ENCODE measurements at places on chromosomes 2 and 18. TPM values are rescaled to one million over a fixed set of nuclear protein-coding genes. Genes with fewer than 3 reads are reported as not detected.

- DNase-seq = no peak
These were observed 105.6 kb downstream of the MYO1B start for GRCh38 chr2:191350826-191351225.

- no peak for DNase-seq
These were observed 229.6 kb downstream of the FAM210A start for GRCh38 chr18:13496691-13497281.

GRCh38 chr18:13836559-13836958, 12.6 kb downstream of the MC5R start:
- no peak for DNase-seq

SCN1A gene
- 0.22 TPM for polyA plus RNA-seq

CACNB4 gene
- 0.29 TPM for polyA plus RNA-seq

CAPN14 gene
- 0.09 TPM for polyA plus RNA-seq

- DNase-seq = no peak
These were observed 125.8 kb downstream of the MGAT5 start for GRCh38 chr2:134379722-134380121.

CYS1 gene
- polyA plus RNA-seq = 0.38 TPM

- DNase-seq = no peak
These were observed 170.1 kb downstream of the INHBB start for GRCh38 chr2:120515759-120516678.

IL36G gene
- polyA plus RNA-seq = not detected

DNA sequence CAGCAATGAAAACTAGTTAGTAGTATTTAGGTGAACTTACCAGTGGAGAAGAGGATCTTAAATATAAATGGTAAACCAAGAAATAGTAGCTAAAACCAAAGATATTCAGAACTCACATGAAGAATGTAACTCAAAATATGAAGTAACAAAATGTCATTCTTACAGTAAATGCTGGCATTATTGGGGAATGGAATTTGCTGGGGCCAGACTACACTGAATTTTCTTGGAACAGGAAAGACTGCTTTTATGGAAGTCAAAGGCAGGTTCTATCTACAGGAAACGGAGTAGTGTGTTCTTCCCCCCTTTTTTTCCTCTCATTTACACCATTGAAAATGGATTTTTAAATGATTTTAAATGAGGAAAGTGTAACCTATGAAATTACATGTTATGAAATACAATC, 188.7 kb downstream of the IKZF2 start:
- no peak for DNase-seq

DNA sequence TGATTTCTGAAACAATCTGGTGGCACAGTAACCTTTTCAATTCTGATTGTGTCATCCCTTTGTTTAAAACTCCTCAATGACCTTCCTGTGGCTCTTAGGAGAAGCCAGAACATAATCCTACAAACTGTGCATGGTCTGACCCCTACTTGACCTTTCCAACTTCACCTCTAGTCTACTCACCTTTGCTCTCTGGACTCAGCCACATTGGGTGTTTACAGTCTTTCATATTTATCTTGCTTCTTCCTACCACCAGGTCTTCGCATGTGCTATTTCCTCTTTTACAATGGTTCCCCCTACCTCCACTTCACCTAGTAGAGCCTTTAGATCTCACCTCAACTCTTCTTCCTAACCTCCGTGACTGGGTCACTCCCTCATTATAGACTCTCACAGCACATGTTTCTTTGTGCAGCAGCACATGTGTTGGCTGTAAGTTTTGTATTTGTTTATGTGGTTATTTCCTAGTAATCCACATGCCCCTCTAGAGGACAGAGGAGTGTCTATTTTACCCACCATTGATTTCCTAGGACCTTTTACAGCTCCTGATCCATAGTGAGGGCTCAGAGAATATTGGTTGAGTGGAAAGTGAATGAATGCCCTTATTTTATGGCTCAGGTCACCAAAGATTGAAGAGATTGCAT, 320.8 kb upstream of the MEIS1 start:
- DNase-seq = no peak

DNA sequence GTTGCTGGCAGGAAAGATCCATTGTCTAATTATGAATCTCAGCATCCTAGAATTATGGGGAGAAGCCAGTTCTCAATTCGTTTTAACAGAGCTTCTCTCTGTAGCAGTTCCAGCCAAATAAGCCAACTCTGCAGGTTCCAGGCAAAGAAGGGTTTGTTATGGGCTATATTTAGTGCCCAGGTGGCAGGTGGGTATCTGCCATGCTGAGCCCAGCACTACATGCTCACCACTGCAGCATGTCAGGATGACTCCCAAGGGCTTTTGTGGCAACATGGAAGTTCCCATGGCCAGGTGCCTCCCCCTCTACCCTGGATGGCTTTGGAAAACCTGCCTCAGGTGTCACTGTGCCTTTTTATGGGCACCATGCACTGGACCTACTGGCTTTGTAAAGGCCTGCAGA, 137.7 kb upstream of the MSH6 start:
- DNase-seq = no peak

NCKAP5 gene
- 5.5 TPM for polyA plus RNA-seq

DNA sequence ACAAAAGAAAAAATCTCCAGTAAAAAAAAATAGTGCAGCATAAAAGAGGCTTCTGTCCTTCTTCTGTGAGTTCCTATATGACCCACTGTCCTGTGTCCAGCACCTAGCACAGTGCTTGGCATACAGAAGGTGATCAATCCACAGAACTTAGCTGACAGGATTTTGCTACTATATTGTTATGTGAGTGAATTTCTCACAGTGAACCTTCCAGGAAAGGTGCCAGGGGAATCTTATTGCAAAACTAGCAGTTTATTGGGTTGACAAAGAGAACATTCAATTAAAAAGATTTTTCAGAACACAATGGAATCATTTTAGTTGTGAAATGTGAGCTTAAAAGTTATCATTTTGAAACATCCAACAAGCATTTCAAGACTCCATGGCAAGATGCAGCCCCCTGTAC, 12.4 kb upstream of the TRIB2 start:
- DNase-seq = no peak

DNA sequence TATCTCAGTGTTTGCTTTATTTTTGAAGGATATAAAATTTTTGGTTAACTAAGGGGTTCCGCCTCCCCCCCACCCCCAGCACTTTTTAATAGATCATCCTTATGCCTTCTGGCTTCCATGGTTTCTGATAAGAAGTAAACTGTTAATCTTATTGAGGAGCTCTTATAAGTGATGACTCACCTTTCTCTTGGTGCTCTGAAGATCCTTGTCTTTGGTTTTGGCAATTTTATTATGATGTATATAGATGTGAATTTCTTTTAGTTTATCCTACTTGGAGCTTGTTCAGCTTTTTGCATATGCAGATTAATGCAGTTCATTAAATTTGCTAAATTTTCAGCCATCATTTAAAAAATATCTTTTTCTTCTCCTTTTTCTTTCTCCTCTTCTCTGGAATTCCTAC, 91.7 kb upstream of the CTAGE1 start:
- no peak for DNase-seq

- DNase-seq = no peak
These were observed 461.3 kb upstream of the SOX11 start for GRCh38 chr2:5230855-5231254.

BARD1 gene
- 1.4 TPM for polyA plus RNA-seq

VWA3B gene
- polyA plus RNA-seq = 0.07 TPM

- peak; percentile 26 for DNase-seq
These were observed 153.5 kb upstream of the PGAP1 start for GRCh38 chr2:197079832-197080555.

C2orf15 gene
- not detected for polyA plus RNA-seq

- DNase-seq = peak; percentile 58
These were observed 33.6 kb upstream of the SERPINE2 start for GRCh38 chr2:224072541-224073188.

DNA sequence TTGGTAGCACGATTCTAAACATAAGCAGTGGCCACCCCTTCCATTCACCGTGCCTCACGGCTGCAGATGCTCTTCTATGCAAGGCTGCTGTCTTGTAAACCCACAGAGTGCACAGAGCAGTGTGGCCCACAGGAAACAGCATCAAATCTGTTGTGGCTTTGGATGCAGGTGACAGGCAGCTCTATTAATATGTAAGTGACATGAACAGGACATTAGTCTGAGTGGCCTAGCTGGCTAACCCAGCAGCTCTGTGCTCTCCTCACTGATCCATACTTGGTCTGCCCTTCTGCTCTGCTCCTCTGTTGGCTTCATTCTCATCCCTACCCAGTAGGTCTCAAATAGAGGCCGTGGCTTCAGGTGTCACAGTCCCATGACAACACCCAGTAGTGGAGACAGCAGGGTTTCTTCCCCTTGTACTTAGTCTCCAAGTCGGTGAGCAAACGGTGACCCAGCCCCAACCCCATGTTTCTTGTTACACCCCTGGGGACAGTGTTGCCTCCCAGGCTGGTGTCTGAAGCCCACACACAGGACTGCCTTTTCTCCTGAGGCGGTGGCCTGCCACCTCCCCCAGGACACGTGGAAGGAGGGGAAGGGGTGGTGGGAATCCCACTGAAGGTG, 5.8 kb downstream of the SH3RF3 start:
- no peak for DNase-seq

TLX2 gene
- not detected for polyA plus RNA-seq

DNA sequence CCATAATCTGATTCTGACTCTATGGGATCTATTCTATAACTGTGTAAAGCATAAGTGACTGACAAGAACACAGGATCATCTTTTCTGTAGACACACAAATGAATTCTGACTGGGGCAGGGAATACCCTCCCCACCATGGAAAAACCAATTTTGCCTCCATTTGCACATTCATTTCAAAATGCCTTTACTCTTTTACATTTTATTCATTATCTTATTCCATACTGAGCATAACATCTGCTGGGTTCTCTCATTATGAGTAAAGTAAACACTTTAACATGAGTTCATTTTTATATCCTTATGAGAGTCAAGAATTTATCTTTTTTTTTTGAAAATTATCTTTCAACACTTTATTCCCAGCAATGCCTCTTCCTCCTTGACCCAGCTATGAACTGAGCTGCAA, 163.5 kb downstream of the RNF152 start:
- no peak for DNase-seq

DNA sequence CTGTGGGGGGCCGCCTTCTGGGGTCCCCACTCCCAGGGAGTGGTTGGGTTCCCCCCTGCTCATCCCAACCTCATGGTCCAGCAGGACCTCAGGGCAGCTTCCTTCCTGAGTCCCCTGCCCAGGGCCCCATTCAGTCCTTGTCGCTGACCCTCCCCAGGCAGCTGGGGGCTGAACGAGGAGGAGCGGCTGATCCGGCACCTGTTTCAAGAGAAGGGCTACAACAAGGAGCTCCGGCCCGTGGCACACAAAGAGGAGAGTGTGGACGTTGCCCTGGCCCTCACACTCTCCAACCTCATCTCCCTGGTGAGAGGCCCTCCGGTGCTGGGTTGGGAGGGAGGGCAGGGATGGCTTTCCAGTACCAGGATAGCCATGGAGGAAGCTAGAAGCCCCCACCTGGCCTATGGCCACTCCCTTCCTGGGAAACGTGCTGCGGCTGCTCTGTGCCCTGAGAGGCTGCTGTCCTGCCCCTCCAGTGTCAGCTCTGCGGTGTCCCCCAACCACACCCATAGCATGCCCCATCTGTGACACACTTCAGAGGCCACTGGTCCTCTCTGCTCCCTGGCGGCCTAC, 497 bp downstream of the CHRND start:
- no peak for DNase-seq

EVX2 gene
- polyA plus RNA-seq = not detected

- DNase-seq = no peak
These were observed 35.8 kb downstream of the MTERF4 start for GRCh38 chr2:241066171-241066892.

DNA sequence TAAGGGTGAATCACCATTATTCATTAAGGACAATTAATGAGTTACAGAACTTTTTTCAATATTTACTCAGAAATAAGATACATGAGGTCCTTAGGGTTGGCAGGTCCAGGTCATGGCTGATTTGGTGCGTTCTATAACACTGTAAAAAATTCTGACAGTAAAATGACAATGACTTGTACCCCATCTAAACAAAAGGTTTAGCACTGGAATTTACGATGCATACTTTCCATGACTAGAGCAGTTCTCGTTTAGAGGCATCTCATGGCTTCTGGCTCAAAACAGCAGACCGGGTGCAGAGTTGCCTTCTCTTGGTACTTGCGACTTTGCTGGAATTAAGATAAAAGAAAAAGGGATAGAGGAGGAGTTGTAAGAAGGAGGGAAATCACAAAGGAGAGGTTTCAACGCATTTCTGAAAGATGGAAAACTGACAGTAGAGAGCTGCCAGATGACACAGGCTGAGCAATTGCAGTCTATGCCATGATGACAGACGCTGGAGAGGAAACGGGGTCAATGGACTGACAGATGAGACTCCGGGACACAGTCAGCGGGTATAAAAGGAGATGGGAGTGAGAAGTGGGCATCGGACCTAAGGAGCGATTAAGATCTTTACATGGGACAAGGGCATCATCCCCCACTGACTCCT, 4.1 kb upstream of the CYS1 start:
- no peak for DNase-seq

- DNase-seq = no peak
These were observed 10.1 kb downstream of the CASP8 start for GRCh38 chr2:201270293-201271001.

- peak; percentile 83 for DNase-seq
These were observed 13.9 kb upstream of the SLC1A4 start for GRCh38 chr2:64975232-64975821.

DNA sequence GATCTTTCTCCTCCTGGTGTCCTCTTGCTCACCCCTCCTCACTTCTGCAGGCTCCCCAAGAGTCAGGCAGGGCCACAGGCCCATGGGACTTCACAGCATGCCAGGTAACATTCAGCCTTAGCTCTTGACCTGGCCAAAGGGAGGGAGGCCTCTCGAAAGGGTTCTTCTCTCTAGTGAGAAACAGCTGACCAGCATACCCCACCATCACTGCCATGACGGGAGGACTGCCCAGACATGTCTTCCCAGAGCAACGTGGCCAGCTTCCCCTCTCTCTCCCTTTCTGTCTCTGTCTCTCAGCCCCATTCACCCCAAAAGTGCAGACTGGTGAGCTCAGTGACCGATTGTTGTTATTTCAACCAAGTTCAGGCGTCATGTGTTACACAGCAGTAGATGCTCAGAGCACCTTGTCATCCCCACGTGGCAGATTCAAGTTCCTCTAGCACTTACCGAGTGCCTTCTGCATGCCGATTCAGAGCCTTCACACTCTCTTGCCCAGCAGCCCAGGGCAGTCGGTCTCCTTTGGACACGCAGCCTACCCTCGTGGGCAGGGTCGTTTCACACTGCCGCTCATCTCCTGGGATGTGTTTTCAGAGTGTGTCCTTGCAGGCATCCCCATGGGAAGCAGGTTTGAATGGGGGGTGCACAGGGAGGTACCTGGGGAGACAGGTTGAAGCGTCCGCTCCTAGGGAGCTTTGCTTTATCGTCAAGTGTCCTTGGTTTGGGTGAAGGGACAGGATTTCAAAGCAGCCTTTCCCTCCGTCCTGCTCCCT, 259.9 kb downstream of the NDUFA10 start:
- DNase-seq = no peak

DNA sequence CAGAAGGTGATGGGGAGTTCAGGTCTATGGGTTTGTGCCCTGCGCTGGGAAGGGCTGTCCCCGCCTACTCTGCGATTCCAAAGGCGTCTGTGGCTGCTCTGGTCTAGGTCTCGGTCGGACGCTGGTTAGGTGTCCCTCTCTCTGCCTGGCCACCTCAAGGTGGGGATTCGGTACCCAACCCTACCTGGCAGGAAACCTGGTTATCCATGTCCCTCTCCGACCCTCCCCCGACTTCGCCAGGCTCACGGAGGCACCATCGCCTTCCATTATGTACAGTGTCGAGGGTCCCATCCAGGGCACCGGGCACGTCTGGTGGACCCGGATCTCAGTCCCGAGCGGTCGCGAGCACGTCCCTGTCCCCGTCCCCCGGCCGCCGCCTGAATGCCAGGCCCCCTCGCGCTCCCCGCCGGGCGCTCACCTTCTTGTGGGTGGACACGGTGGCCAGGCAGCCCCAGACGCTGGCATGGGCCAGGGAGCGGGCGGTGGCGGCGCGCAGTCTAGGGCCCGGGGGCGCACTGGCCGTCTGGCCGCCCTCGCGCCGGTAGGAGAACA, 628 bp downstream of the CREG2 start:
- no peak for DNase-seq
